Stimulated activated CD8-positive, alpha-beta memory T cell treated with anti-CD3 and anti-CD28 coated beads, Interleukin-4, amount 100 ng/mL, for 48 hours (primary cell): ENCODE measurements at places on chromosomes 2 and 18.

DNA sequence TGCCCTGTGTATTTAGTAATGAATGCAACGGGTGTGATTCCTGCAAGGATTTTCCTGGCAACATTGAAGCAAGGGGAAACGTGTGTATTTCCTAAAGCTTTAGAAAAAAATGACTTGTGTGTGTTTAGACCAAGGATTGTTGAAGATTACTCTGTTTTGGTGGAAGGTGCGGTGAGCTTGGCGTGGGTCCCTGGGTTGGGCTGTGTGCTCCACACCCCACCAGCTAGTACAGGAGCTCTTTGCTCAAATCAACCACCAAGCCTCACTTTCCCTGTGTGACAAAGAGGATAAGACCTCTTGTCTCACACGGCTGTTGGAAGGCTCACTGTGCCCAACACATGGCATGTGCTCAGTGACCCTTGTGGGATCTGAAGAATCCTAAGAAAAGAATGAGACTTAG is 21.4 kb upstream of the GREB1 start:
- no peak for DNase-seq

DNA sequence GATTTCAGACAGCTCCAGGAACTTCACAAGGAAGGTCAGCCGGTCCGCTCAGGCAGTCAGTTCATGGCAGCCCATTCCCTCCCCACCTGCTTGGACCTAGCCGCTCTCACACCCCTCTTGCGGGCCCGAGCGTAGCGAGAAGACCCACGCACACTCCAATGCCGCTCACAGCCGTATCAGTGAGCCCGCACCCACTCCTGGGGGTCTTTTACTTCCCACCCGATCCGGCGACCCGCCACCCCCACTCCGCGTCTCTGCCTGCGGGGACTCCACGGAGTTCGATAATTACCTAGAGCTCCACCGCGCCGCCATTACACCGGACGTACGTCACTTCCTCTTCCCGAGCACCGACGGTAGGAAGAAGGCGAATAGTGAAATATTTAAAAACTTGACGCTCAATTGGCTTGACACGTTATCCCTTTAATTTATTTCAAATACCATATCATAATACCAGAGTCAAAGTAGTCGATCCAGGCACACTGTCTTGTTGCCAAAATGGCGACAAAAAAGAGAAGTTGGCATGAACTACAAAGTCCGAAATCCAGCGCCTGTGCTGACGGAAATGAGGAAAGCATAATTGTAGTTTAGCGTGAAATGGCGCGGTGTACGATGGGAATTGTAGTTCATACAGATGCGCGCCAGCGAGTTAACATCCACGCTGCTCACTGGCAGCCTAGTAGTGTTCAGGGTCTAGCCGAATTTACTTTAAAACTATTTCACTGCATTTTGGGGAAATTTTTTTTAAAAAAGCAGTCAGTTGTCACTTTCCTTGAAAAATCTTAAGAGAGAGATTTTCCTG is at the start of gene CWC22:
TSS of gene CWC22 (minus strand) at position 517 of the 799 bp plus-strand sequence. CDS start 13,956 bp downstream, outside the sequence.
- peak; percentile 84 for DNase-seq

DNA sequence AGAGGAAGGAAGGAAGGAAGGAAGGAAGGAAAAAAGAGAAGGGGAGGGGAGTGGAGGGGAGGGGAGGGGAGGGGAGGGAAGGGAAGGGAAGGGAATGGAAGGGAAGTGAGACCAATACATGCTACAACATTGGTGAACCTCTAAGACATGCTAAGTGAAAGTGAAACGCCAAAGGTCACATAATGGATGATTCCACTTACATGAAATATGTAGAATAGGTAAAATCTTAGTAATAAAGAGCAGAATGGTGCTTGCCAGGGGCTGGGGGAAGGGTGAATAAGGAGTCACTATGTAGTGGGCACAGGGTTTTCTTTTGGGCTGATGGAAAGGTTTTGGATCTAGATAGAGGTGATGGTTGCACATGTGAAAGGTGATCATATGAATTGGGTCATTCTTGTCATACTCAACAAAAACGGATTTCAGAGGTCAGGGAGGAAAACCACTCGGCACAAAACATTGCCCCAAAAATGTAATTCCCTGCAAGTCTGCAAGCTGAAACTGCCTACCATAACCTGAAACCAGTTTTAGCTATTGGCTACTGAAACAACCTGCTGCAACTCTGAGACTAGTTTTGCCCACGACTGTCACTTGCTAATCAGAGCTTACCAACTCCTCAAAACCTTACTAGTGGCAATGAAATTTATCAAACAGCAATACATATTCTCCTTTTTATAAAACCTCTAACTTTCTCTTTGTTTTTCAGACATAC is 59.2 kb downstream of the CCDC141 start:
- no peak for DNase-seq

DNA sequence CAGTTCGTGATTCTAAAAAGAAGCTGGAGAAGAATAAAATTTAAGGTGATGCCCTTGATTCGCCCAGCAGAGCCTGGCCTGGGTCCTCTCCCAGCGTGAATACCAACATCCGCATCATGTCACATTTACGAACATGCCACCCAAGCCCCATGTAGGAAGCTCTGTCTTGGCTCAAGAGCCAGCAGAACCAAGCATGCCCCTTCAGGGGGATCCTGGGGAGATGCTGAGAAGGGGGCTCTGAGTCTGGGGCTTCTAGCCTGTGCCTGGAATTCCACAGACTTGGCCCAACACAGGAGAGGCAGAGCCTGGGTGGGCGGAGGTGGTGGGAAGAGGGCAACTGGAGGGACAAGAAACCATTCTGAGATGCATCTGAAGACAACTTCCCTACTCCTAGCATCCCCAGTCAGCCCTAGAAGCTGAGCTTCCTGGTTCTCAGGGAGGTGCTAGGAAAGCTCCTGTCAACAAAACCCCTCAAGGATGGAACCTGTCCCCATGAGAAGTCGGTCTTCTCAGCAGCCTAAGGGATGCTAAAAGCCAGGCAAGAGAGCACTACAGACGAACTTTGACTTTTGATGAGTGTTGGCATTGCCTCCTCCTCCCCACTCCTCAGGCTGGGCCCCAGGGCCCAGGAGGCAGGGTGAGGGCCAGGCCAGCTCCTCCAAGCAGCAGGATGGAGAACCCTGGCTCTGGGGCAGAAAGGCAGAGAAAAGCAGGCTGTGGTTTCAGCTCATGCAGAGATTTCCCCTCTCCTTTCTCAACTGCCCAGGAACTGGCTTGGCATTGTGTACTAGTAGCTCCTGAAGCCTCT is 57.9 kb downstream of the POLR1A start:
- no peak for DNase-seq

DNA sequence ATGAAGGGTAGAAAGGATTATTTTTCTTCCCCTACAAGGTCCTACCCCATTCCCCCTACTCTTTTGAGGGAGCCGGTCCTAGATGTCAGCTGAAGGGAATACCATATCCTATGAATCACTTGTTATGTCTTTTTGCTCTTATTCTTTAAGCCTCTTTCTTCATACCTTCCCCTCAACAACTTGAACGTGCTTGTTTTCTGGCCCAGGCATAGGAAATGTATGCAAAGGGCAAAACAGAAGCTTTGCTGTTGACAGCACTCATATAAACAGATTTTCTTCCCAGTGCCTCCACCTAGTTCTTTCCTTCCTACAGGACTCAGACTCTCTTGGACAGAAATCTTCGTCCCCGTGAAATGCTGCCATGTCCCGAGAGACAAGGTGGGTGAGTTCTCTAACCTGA is 64.6 kb downstream of the TMEM17 start:
- DNase-seq = peak; percentile 7

DNA sequence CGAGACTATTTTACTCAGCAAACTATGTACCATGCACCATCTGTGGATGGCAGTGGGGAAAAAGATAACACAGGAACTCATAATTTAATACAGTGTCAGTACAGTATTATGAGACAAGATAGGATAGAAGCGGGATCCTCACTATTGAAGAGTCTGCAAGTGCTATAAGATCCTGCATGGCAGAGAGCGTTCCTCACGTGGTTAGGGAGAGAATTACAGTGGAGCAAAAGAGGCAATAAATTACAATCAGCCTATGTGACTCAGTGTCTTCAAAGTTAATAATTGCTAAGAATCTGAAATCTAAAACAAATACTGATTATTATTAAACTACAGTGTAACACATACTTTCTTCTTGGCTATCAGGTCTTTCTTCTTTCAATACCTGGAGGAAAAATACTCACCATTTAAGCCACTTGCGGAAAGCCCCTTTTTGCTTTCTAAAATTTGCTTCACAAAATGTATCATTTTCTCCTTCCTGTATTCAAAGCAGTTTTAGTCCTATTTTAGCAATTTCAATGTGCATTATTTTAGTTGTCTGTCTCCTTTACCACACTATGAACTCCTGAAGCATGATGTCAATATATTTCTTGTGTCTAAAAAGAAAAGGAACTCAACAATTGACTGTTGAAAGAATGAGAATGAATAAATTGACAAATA is 342.9 kb downstream of the SPAG16 start:
- no peak for DNase-seq
